SK-N-SH (cell line): ENCODE measurements at places on chromosomes 6 and 20. TPM values are rescaled to one million over a fixed set of nuclear protein-coding genes. Genes with fewer than 3 reads are reported as not detected.
A peak's percentile ranks its signal among the peaks of the same experiment; 100 is the strongest.

CPXM1 gene
- polyA plus RNA-seq: 58.3 and 99.9 TPM in 2 replicates

GJA10 gene
- polyA plus RNA-seq: not detected in 2 replicates

GABRR1 gene
- polyA plus RNA-seq: not detected in 2 replicates

IL20RA gene
- 0.10 and 0.29 TPM in 2 replicates for polyA plus RNA-seq

GRCh38 chr20:50580842-50581544, 70.8 kb downstream of the PTPN1 start:
- no peaks in the 10 kb centered on the region for H3K27me3 ChIP-seq
- peaks cover 14% of the 10 kb centered on the region for H3K4me1 ChIP-seq

DNA sequence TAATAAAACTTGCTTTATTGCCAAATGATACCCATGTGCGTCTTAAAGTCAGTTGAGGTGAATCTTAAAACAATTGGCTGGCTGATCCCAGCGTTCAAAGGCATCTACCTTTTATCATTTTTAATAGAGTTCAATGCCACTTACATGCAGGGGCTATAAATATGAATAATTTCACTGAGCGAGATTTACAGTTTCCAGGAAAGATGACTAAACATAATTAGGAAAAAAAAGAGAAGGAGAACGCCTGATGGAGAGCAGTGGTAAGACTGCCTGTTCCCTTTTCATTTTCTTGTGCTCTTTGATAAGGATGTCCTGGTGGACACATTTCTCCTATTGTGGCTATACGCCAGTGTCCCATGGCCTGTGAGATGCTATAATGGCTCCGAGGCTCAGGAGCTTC, 139.9 kb upstream of the SLC22A23 start:
- H3K27ac ChIP-seq: no peak overlapping the region
- DNase-seq: no peak
- peaks cover 7% of the 10 kb centered on the region; the same call in 1 of the 2 replicates for H3K27me3 ChIP-seq

MACROD2 gene
- 0.24 and 0.33 TPM in 2 replicates for polyA plus RNA-seq

ANGPT4 gene
- polyA plus RNA-seq: not detected in 2 replicates

DNA sequence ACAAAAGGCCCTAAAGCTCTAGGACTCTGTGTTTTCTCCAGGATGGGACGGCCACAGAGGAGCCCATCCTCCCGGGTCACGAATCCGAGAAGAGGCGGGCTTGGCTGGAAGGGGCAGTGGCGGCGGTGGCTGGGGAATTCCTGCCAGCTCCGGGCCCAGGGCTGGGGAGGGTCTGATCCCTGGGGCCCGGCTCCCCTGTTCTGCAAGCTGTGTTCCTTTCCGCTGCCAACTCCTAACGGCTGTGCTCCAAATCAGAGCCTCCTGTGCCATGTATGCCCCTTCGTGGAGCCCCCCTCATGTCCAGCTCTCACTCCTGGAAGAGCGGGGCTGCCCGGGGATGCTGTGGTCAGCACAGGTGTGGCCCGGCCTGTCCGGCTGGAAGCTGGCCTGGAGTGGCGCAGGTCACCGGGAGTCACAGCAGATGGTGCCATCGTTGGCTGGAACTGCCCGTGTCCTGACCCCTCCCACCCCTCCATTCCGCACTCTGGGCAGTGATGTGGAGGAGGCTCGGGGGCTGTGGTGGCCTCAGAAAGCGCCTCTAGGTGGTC, 88.2 kb upstream of the MPC1 start:
- H3K4me1 ChIP-seq: peaks cover 1% of the 10 kb centered on the region; the same call in 1 of the 2 replicates
- H3K27ac ChIP-seq: peak overlapping the region; percentile 87
- no peak overlapping the region for H3K4me3 ChIP-seq
- H3K36me3 ChIP-seq: peaks cover 24% of the 10 kb centered on the region; the same call in 1 of the 2 replicates
- no peaks in the 10 kb centered on the region for H3K27me3 ChIP-seq

PRL gene
- polyA plus RNA-seq: not detected in 2 replicates

SLC24A3 gene
- polyA plus RNA-seq: not detected in 2 replicates

- H3K27ac ChIP-seq: peak overlapping the region; percentile 80
- peaks cover 5% of the 10 kb centered on the region for H3K36me3 ChIP-seq
- peak; percentile 72 for DNase-seq
- no peaks in the 10 kb centered on the region for H3K27me3 ChIP-seq
- peak overlapping the region; percentile 81 for H3K4me3 ChIP-seq
- no peaks in the 10 kb centered on the region; the same call in 1 of the 2 replicates for H3K4me1 ChIP-seq
Measured at GRCh38 chr6:42978487-42978838, 518 bp downstream of the PEX6 start.
